ENCODE measurements at places on chromosomes 1 and 21.

- no peak for DNase-seq
Measured at GRCh38 chr1:227726924-227727599, 8.0 kb downstream of the JMJD4 start.

- DNase-seq = peak; percentile 19
Measured at GRCh38 chr1:7680207-7680954, 90.7 kb upstream of the VAMP3 start.

GRCh38 chr1:32890516-32891240 lies 4.4 kb downstream of the HPCA start:
- no peak for DNase-seq

DNA sequence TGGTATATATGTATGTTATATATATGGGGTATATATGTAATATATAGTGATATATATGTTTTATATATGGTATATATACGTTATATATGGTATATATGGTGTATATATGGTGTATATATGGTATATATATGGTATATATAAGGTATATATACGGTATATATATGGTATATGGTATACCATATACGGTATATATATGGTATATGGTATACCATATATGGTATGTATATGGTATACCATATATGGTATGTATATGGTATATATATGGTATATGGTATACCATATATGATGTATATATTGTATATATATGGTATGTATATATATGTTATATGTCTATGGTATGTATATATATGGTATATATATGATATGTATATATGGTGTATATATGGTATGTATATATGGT lies 447.7 kb upstream of the USP24 start:
- no peak for DNase-seq

DNA sequence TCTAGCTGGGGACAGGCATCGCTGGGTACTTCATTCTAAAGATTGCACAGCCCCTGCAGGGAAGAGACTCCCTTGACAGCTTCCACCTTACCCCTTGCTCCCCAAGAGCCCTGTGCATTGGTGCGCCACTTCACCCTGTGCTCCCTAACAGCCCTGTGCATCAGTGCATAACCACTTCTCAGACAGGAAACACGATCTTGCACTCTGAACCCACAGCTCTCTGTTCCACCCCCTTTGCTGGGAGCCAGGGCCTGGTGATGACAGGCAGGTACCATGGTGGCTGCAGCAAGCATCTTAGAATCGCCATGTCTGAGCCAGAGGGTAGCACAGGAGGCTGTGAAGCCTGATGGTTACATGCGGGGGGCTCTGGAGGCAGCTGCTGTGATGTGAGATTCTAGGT lies 5.0 kb downstream of the ALPL start:
- no peak for DNase-seq

DNA sequence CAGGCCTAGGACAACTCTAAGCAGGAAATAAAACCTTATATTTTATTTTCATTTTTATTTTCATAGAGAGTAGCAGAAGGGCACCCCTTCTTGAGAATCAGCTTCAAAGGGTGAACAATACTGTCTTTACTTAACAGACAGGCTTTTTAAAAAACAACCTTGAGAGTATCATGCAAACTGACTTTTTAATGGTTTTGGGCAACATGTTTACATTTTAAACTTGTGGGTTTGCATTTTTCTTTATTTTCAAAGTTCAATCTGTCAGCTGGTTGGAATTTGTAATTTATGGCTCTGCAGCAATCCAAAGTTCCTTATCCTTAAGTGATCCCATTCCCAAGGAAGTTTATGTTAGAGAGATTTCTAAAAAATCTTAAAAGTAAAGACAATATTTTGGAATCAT lies 392.3 kb upstream of the ADAMTS5 start:
- DNase-seq = no peak

DNA sequence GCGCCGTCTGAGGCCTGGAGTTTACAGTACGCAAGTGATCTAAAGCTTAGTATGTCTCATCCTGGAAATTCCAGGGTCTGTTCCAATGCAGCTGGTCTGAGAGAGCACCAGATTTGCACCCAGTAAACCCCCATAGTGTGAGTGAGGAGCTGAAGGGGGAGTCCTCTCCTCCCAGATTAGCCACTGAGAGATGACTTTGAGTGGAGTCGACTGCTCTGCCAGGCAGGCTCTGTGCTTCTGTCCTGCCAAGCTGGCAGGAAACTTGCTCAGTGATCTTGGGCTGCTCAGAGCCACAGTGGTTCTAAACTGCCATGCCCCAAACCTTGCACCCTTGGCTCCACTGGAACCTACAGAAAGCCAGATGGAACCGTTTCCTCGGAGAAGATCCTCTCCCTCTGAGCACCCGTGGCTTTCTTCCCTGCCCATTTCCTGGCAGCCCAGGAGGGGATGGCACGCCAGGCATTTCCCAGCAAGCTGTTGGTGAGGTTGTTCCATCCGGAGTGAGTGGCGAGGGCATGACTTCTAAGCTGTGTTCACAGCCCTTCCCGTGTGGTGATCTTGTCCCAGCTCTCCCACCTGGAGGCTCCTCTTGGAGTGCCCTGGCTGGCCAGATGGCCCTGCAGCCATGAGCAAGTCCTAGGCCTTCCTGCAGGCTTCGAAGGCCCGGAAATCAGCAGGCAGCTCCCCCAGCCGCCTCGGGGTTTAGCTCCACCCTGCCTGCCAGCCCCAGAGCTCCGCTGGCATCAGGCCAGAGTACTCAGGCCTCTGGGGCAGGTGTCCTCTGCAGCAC lies 125.9 kb upstream of the VAMP3 start:
- DNase-seq = no peak

- DNase-seq = no peak
Measured at GRCh38 chr1:10057343-10057742, 24.6 kb downstream of the UBE4B start.

- no peak for DNase-seq
Measured at GRCh38 chr1:1613509-1614082, 1.7 kb upstream of the MIB2 start.

DNA sequence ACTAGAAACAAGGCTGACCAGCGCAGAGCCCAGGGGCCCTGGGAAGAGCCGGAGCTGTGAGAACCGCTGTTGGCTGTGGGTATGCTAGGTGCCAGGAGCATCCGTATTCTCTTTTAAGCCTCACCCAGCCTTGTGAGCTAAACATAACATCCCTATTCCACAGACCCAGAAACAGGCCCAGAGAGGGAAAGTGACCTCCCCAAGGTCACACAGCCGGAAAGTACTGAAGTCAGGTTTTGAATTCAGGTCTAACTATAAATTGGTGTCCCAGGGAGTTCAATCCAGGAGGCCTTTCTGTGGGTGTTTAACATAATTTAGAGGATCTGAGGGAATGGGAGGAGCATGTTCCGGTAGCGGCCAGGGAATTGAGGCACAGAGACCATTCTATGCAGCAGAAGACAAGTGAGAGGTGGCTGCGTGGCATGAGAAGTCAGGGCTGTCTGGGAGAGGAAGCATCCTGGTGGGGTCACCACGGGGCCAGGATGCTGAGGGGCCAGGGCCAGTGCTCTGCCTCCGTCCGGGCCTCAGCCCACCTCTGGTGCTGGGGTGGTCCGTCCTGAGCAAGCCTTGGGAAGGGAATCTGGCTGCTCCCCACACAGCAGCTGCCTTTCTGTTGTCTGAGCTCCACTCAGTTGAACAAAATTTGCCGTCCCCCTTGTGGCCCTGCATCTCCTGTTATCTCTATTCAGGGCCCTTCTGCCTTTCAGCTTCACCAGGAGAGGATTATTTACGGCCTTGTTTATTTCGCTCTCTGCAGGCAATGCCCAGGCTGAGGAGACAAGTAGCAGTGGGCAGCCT lies 338.8 kb upstream of the VAMP3 start:
- no peak for DNase-seq

- DNase-seq = no peak
Measured at GRCh38 chr1:31239653-31240241, at the start of gene NKAIN1. TSS of gene NKAIN1 (minus strand) at chr1:31239887. CDS start at chr1:31239547, 340 bp downstream.

- DNase-seq = no peak
Measured at GRCh38 chr1:191970116-191970515, 188.1 kb upstream of the RGS18 start.
